NCI-H345 (cell line): ENCODE measurements at places on chromosomes 2 and 18.

GRCh38 chr2:96509114-96509846, 4.1 kb upstream of the NEURL3 start:
- DNase-seq, result peak; percentile 79

- no peak for DNase-seq
These were observed 44.8 kb downstream of the NFATC1 start for GRCh38 chr18:79440316-79441110.

DNA sequence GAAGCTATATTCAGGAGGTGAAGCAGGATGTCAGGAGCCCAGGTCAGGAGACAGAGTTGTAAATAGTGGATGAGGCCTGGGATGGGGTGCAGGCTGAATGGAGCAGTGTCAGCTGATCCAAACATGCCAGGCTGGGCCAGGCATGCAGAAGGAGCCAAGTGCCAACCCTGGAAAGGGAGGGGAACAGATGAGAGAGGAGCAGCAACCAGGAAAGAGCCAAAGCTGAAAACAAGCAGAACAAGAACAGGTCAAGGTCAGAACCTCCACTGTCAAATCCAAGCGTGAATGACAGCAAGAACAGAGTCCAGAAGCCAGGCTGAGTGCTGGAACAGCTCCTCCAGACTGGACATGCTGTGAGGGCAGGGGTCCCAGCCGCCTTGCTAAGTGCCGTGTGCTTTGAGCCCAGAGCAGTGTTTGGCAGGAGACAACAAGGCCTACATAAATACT, 49.2 kb upstream of the PPP1CB start:
- DNase-seq, result no peak

GRCh38 chr18:8826971-8827370, 121.6 kb downstream of the MTCL1 start:
- no peak for DNase-seq

DNA sequence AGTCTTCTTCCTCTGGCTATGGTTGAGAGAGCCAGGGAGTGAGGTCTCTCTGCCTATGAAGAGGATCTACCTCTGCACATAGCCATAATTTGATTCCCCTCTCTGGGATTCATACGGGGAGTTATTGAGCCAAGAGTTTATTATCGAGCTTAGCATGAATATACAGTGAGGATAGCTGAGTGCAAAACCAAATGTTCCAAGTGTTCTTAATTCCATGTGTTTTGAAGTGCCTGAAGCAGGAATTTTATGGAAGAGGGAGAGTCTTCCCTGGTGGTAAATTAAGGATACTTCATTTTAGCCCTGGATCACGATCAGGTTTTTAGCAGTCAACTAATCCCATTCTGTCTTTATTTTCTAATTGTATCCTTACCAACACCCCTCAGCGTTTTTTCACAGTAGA, 270.6 kb downstream of the C1D start:
- DNase-seq, result no peak

DNA sequence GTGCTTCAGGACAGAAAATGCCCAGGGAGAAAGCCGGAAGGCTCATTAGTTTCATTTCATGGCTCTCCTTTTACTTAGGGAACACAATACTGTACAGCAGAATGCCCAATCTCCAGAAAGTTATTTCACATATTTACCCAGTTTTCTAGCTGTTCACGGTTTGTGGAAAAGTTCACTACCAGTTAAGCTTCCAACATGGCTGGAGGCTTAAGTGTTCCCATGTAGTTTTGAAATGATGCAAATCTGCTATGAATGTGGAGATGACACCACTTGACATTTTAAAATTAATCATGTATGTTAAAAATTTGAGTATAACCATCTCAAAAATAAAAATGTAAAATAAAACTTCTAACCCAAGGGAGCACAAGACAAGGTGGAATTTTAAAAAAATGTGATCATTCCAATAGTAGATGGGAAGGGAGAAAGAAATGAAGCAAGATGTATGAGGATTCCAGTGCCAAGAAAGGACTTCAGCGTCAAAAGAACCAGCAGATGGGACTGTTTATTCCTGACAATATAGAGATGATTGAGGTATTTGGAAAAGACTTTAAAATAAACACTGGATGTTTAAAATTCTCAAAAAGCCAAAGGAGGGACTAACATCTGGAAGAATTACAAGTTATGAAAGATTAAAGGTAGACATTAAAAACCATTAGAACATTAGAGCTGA, 60.9 kb upstream of the OSR1 start:
- DNase-seq, result no peak
